ENCODE measurements at places on chromosomes 2 and 18.

- no peak for DNase-seq
Observed at GRCh38 chr2:36477746-36478145, 120.2 kb downstream of the FEZ2 start.

DNA sequence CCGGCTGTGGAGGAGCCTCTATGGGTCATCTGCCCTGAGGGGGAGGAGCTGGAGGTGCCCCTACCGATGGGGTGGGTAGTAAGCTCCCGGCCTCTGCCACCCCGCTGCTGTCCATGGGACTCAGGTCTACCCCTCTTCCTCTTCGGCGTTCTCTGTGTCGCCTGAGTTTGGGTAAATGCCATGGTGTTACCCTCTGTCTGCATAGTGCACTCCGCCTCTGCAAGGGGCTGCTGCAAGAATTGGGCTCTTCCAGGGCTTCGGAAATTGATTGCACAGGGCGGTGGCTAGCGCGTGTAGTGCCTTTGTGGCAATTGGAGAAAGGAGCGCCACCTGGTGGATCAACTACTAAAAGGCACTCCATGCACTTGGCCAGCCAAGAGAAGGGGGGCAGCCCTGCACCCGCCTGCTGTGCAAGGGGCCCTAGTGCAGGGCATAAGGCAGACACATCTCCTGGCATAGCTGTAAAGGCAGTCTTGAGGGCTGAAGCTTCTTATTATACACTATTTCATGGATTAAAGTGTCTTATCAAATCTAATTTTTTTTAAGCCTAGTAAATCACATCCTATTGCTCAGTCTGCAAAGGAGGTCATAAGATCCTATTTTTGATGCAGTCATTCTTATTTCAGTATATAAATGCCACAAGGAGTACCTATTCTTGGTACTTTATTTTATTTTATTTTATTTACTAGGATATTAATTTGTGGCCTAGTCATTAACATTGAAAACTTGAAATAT lies 308.9 kb downstream of the PDE11A start:
- no peak for DNase-seq

GRCh38 chr18:76963936-76964335 lies 141.6 kb downstream of the ZNF236 start:
- DNase-seq = no peak

DNA sequence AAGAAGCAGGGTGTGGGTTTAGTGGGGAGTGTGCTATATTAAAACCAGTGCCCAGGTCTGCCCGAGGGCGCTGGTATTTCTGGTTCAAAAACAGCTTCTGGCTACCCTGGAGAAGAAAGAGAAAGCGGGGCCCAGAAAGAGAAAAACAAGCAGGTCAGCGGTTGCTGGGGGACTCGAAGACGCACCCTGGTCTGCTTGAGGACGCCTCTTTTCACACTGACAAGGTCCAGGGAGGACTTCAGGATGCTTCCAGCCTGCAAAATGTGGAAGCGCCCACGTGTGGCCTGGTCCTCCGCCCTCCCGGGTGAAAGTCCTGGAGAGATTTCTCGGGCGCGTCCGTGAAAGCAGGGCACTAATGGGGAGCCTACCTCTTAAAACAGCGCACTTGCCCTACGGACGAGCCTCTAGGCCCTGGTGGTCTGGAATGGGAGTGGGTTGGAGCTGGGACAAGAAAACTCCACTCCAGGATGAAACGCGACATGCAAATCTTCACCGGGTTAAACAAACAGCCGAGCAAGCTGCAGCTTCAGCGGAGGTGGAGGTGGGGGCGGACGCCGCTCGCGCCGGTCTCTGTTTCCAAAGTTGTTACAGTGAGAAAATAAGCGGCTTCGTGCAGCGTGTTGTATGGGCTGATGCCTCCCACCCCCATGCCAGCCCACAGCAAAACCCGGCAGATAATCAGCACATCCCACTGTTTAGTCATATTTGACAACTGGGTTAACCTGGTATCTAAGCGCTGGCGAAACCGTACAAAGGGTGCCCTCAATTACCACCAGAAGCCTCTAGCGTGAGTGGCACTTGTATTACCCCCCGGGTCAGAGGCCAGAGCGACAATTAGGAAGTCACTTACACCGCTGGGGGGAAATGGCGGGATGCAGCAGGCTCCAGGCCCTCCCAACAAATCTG lies 1.1 kb upstream of the SP9 start:
- no peak for DNase-seq

- peak; percentile 23 for DNase-seq
Observed at GRCh38 chr2:24731923-24732322, 61.3 kb downstream of the PTRHD1 start.

DNA sequence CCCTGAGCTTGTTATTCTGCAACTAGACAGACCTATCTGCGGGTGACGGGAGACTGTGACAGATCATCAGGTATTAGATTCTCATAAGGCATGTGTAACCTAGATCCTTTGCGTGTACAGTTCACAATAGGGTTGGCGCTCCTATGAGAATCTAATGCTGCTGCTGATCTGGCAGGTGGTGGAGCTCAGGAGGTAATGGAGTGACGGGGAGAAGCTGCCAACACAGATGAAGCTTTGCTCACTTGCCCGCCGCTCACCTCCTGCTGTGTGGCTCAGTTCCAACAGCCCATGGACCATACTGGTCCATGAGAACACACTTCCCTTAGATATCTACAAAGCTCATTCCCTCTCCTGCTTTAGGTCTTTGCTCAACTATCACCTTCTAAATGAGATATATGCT lies 198.2 kb upstream of the SMAD7 start:
- no peak for DNase-seq

DNA sequence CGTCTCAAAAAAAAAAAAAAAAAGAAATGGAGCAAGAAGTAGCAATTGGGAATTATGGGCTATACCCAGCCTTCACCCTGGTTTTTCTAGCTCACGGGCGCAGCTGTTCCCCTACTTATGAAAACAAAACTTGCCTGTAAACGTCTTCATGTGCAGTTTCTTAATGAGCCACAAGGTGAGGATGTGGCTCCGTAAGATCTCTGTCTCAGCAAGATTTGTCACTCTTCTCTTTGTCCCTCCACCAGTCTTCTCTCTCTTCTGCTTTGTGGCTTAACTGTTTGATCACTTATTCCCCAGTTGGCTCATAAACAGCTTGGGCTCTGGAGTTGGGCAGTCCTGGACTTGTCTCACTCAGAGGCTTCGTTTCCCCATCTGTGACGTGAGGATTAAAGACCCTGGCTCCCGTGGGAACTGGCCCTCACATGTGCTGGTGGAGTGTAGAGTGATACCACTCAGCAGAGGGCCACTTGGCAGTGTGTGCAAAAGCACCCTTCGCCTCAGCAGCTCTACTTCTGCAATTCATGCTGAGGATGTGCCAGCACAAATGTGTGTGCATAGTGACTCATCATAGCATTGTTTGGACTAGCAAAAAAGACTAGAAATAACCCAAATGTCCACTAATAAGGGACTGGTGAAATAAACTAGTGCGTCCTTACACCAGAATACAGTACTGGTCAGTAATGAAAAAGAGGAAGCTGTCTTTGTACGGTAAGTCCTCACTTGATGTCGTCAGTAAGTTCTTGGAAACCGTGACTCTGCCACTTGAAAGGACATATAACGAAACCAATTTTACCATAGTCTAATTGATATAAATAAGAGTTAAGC lies 8.7 kb downstream of the CEP68 start:
- DNase-seq = no peak

All from HS-27A (cell line).